Putamen (tissue), 1 donor: ENCODE measurements at places on chromosomes 13 and 19.

GRCh38 chr13:39196965-39197646, 158.8 kb downstream of the NHLRC3 start:
- DNase-seq: no peak

- DNase-seq: no peak
These were observed 141.6 kb downstream of the RXFP2 start for GRCh38 chr13:31880851-31881494.

DNA sequence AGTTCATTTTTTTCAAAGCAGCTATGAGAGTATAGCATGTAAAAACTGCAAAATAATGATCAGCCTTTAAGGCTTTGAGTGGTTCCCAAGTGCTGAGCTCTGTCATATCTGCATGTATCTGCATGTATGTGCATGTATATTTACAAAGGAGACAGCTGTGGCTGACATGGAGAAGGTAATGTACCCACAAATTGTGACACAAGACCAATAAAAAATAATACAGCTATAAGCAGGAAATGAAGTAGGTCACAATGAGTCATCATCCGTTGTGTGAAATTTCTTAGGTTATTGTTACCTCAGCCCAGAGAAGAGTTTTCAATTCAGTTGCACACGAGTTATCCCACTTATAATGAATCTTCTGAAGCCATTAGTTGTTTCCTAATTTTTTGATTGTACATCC, 60.9 kb upstream of the MED4 start:
- DNase-seq: no peak

DNA sequence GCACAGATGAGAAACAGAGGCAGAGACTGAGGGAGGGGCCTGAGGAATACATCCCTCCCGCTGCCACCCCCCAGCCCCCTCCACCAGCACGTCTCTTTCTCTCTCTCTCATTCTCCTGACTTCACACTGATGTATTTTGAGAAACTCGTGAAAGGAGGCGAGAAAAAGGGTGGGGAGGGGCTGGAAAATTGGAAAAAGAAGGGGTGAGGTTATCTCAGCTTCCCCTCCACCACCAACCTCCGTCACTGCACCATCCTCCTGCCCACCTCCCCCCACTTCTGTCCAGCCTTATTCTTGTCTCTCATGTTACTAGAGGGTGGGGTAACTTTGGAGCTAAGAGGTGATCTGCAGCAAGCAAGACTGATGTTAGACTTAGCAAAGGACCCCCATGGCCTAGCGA, 1.5 kb downstream of the SLC17A7 start:
- DNase-seq: no peak

GRCh38 chr13:48201044-48201443, 32.0 kb upstream of the ITM2B start:
- DNase-seq: no peak

DNA sequence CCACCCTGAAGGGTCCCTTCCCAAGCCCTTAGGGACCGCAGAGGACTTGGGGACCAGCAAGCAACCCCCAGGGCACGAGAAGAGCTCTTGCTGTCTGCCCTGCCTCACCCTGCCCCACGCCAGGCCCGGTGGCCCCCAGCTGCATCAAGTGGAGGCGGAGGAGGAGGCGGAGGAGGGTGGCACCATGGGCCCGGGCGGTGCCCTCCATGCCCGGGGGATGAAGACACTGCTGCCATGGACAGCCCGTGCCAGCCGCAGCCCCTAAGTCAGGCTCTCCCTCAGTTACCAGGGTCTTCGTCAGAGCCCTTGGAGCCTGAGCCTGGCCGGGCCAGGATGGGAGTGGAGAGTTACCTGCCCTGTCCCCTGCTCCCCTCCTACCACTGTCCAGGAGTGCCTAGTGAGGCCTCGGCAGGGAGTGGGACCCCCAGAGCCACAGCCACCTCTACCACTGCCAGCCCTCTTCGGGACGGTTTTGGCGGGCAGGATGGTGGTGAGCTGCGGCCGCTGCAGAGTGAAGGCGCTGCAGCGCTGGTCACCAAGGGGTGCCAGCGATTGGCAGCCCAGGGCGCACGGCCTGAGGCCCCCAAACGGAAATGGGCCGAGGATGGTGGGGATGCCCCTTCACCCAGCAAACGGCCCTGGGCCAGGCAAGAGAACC, 1.5 kb downstream of the EGLN2 start:
- no peak for DNase-seq

DNA sequence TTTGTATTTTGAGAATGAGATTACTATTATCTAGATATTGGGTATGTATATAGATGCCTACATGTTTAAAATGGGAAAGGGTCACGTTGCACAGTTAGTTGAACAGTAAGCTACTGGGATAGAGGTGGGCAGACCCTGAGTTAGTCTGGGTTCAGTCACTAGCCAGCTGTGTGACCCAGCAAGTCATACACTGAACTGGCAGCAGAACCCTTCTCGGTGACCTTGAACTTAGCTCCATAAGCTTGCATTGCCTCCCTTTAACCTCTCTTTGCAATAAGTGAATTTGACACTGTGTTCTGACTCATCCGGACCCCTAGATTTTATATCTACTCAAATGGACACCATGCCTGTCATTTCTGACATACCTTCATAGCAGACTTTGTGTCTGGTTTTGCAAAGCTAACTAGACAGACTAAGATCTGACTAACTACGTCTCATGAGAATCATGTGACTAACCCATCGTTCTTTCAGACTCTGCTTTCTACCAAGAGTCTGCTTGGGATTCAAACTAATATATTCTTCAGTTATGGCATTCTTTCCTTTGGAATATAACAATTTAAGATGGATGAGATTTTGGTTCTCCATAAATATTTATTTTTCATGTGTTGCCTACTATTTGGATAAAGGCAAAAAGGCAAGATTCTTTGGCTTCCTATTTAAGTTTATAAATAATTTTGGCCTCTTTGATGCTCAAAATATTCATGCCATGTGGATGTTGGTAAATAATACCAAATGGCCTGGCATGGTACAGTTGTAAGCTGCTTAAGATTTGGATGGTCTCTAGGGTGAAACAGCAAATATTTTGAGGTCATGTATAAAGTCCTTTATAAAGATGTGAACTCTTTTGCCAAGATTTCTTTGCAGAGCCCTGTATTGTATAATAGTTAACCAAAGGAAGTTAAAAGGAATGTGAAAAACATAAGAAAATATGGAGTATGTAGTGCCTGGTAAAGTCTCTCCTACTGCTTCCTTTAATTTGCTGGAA, 159.3 kb downstream of the ITGBL1 start:
- DNase-seq: no peak

DNA sequence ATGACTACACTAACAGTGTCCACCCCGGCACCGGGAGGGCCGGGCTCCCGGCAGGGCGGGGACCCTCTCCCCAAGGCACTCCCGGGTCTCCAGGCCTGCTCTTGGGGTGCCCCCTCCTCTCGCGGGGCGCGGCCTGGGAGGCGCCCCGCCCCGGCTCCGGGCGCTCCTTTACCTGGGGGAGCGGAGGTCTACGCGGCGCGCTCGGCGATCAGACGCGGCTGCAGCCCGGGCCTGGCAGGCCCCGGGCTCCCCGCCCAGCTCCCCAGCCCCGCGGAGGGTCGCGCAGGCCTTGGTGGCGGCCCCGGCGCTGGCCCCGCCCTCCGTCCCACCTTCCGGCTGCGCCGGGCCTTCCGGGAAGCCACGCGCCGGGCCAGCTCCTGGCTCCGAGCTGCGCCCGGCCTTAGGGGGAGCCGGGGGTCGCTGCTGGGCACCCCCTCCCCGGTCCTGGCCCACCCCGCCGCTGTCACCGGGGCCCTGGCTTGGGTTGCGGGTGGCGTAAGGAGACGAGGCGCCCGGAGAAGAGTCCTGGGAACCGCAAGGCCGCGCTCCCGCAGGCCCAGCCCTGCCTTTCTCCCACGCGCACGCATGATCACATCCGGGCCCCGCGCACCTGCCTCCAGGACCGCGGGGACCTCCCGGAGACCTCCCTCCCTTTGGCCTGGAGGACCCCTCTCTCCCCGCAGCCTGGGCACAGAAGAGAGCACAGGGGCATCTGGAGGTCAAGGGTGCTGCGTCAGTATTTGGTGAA, at the start of gene C19orf12:
Gene C19orf12, minus strand, starts transcription at position 309 of the 748 bp plus-strand sequence. CDS start 6,848 bp downstream, outside the sequence.
- peak; percentile 70 for DNase-seq

GRCh38 chr19:5134691-5135090, 165.8 kb downstream of the KDM4B start:
- no peak for DNase-seq

DNA sequence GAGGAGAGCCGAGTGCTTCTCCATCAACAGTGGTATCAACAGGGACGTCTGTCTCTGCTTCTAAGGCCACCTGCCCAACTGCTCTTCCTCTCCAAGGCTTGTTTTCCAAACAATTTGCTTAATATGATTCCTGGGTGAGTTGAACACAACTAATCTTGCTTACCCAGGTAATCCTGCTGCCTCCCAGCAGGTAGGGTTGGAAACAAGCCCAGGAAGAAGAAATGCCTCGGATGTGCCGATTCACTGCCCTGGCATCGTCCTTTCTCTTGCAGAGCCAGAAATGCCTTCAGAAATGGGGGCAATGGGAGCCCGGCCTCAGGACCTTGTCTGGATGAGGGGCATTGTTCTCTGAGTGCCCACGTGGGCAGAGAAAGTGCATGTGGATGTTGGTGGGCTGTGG, 51.9 kb upstream of the C1QTNF9B start:
- DNase-seq: no peak

- DNase-seq: peak; percentile 78
These were observed at the start of gene ZNF507 for GRCh38 chr19:32345261-32346207. TSS of gene ZNF507 (plus strand) at chr19:32345610. CDS start at chr19:32352831, 7,221 bp downstream.
